ENCODE measurements at places on chromosomes 2 and 18.

DNA sequence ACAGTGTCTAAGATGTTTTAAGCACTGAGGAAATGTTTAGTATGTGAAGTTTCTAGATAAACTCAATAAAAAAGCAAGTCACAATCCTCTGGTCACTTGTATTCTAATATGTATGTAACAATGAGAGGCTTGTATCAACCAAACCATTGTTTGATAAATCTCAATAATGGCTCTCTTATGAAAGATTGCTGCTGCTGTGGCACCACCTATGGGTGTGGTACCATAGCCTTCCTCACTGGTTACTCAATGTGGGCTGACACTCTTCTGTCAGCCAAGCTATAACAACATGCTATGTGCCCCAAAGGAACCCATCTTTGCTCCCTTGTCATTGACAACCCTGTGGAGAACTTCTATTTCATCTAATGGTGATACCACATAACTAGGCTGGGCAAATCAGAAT, 12.6 kb upstream of the RAB1A start:
- H3K4me3 ChIP-seq: no peak overlapping the region
- H3K27me3 ChIP-seq: peaks cover 17% of the 10 kb centered on the region
- H3K27ac ChIP-seq: no peak overlapping the region
- H3K36me3 ChIP-seq: no peaks in the 10 kb centered on the region
- peaks cover 2% of the 10 kb centered on the region for H3K4me1 ChIP-seq

- no peak for DNase-seq
- H3K4me1 ChIP-seq: no peaks in the 10 kb centered on the region
- no peaks in the 10 kb centered on the region for H3K27me3 ChIP-seq
Measured at GRCh38 chr2:5215989-5216607, 476.1 kb upstream of the SOX11 start.

- H3K27me3 ChIP-seq: no peaks in the 10 kb centered on the region
- peaks cover 4% of the 10 kb centered on the region for H3K4me1 ChIP-seq
- no peak overlapping the region for H3K27ac ChIP-seq
- peak overlapping the region; percentile 13 for H3K4me3 ChIP-seq
Measured at GRCh38 chr18:9404565-9405060, 70.0 kb downstream of the TWSG1 start.

GRCh38 chr2:54815148-54815539, 91.7 kb downstream of the EML6 start:
- no peaks in the 10 kb centered on the region for H3K4me1 ChIP-seq
- H3K27me3 ChIP-seq: peaks cover 9% of the 10 kb centered on the region
- H3K4me3 ChIP-seq: no peak overlapping the region
- H3K27ac ChIP-seq: no peak overlapping the region
- no peak for DNase-seq

DNA sequence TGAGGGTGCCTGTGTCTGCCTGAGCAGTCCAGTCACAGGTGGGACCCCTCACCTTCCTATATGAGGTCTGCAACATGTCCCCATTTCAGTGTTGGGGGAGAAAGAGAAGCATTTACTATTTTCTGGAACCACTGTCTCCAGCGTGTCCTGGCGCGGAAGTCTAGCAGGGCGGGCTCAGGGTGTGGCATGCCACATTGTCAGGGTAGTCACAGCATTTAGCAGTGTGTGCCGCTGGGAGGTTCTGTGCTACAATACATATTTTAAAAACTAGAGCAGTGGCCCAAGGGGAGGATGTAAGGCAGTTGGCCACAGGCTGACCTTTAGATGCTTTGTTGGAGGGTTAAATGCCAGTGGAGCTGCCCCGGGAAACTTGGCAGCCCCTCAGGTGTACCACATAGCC, 12.5 kb downstream of the UBE2F start:
- no peak overlapping the region for H3K4me3 ChIP-seq
- H3K36me3 ChIP-seq: peaks cover 39% of the 10 kb centered on the region
- peaks cover 33% of the 10 kb centered on the region for H3K4me1 ChIP-seq
- H3K27me3 ChIP-seq: no peaks in the 10 kb centered on the region
- DNase-seq: no peak

- peaks cover 3% of the 10 kb centered on the region for H3K27me3 ChIP-seq
- H3K4me3 ChIP-seq: no peak overlapping the region
- no peak for DNase-seq
- no peaks in the 10 kb centered on the region for H3K4me1 ChIP-seq
Measured at GRCh38 chr2:224102991-224103390, 63.9 kb upstream of the SERPINE2 start.

GRCh38 chr2:127176371-127177311, 43.5 kb downstream of the CYP27C1 start:
- H3K36me3 ChIP-seq: peaks cover 3% of the 10 kb centered on the region
- peaks cover 4% of the 10 kb centered on the region for H3K27me3 ChIP-seq
- H3K4me3 ChIP-seq: no peak overlapping the region
- no peak overlapping the region for H3K27ac ChIP-seq
- no peak for DNase-seq
- no peaks in the 10 kb centered on the region for H3K4me1 ChIP-seq

DNA sequence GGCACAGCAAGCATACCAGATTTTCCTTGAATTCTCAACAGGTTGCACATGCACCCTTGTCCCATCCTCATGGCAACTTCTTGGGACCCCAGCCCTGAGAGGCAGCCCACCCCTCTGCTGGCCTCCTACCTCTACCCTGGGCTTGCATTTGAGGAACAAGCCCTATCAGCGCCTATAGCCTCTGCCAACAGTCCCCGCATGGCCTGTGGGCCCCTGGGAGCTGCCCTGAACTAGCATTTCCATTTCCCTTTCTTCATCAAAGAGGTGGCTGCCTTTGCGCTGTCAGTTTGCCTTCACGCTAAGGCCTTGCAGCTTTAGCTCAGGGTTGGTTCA, 5.4 kb upstream of the ZAP70 start:
- no peak overlapping the region for H3K27ac ChIP-seq
- peaks cover 32% of the 10 kb centered on the region for H3K4me1 ChIP-seq
- no peak overlapping the region for H3K4me3 ChIP-seq
- DNase-seq: no peak

- no peak for DNase-seq
- no peaks in the 10 kb centered on the region for H3K36me3 ChIP-seq
- no peaks in the 10 kb centered on the region for H3K4me1 ChIP-seq
- H3K27me3 ChIP-seq: no peaks in the 10 kb centered on the region
Measured at GRCh38 chr18:27656167-27656778, 471.2 kb upstream of the CHST9 start.

DNA sequence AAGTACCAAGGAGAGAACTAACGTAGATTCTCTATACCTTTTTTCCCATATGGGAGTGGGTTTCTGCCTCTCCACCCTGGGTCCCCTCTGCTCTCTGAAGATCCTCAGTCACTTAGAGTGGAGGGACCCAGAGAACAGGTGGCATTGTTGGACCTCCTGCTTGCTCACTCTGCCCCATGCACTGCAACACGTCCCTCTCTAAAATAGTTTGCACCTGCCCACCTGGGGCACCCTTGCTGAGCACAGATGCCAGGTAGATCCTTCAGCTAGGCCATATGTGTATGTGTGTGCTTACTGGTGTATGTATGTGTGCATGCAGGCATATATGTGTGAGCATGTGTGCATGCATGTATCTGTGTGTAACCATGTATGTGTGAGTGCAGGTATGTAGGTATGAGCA, 2.2 kb downstream of the IL36RN start:
- no peak overlapping the region for H3K4me3 ChIP-seq
- H3K27ac ChIP-seq: no peak overlapping the region
- H3K4me1 ChIP-seq: no peaks in the 10 kb centered on the region
- peaks cover 16% of the 10 kb centered on the region for H3K27me3 ChIP-seq

- no peak overlapping the region for H3K27ac ChIP-seq
- H3K4me1 ChIP-seq: peaks cover 4% of the 10 kb centered on the region
- no peak overlapping the region for H3K4me3 ChIP-seq
- no peak for DNase-seq
- no peaks in the 10 kb centered on the region for H3K36me3 ChIP-seq
- no peaks in the 10 kb centered on the region for H3K27me3 ChIP-seq
Measured at GRCh38 chr2:101596333-101596732, 101.2 kb upstream of the MAP4K4 start.

DNA sequence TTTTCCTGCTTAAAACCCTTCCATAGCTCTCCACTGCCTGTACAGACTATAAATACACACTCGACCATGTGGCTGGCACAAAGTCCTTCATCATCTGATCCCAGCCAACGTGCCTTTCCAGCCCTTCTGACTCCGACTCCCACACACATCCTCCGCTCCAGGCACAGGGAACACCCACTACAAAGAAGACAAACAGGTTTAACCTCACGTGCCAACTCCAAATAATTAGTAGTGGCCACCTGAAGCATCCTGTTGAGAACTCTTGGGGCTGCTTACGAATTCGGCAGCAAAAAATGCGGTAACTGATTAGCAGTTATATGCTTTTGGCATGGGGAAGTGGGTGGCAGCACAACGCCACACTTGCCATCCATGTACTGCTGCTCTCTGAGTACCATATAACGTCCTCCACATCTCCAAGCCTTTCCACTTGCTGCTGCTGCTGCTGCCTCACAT, 12.1 kb downstream of the SPIRE1 start:
- no peak overlapping the region for H3K27ac ChIP-seq
- no peak overlapping the region for H3K4me3 ChIP-seq
- H3K4me1 ChIP-seq: peaks cover 5% of the 10 kb centered on the region

DNA sequence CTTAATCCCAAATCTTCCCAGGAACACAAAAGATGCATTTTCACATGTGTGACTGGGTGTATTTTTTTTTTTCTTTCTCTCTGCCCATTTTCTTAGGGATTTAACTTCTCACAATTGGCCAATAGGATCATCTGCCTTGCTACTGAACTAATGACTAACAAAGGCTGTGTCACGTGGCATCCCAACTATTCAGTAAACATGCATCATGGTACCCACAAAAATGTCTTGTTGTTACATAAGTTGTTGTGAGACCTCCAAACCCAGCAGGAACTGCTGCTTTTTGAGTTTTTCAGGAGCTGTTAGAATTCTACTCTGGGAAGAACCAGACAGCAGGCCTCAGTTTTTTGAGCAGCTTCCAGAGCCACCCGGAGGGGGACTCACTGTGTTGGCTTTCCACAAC, 31.9 kb downstream of the GAD1 start:
- H3K4me1 ChIP-seq: peaks cover 6% of the 10 kb centered on the region
- no peaks in the 10 kb centered on the region for H3K36me3 ChIP-seq
- H3K27ac ChIP-seq: no peak overlapping the region
- H3K4me3 ChIP-seq: no peak overlapping the region
- DNase-seq: no peak

GRCh38 chr2:85593023-85593422, 2.5 kb upstream of the RNF181 start:
- H3K27me3 ChIP-seq: no peaks in the 10 kb centered on the region
- H3K4me1 ChIP-seq: peaks cover 42% of the 10 kb centered on the region
- peak overlapping the region; percentile 14 for H3K4me3 ChIP-seq
- peaks cover 27% of the 10 kb centered on the region for H3K36me3 ChIP-seq
- H3K27ac ChIP-seq: no peak overlapping the region
- no peak for DNase-seq

DNA sequence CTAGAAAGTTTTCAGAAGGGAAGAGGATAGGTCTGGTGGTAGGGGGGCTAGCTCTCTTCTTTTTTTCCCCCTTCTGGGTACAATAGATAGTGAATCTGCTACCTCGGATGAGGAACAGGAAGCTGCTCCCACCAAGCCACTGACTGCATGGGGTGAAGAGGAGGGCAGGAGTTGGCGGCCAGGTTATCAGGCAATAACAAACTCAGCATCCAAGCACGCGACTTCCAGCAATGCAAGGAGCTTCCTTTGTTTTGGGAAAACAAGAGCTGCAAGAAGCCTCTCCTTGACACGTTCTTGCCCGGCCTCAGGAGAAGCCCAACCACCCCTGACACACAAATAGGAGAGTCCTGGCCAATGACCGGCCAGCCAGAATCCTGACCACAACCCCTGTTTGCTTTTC, 32.2 kb downstream of the NHEJ1 start:
- DNase-seq: no peak
- no peak overlapping the region for H3K27ac ChIP-seq
- no peak overlapping the region for H3K4me3 ChIP-seq
- H3K4me1 ChIP-seq: peaks cover 8% of the 10 kb centered on the region

DNA sequence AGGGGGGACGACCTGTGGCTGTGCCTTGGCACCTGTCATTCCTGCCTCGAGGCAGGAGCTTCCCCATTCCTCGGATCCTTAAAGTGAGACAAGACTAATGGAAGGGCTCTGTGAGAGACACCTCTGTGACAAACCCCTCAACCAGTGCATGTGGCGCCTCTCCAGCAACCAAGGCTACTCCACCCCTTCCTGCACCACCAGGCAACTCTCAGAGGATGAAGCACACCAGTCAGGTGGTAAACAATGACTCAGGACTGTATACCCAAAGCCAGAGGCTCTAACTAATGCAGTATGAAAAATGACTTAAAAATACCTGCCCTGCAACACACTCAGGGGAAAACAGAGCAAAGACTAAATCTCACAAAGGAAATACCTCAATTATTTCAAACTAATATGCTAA, 136.9 kb downstream of the UXS1 start:
- peak overlapping the region; percentile 33 for H3K4me3 ChIP-seq
- H3K27ac ChIP-seq: peak overlapping the region; percentile 96
- H3K4me1 ChIP-seq: peaks cover 76% of the 10 kb centered on the region
- no peaks in the 10 kb centered on the region for H3K27me3 ChIP-seq

- H3K27me3 ChIP-seq: peaks cover 19% of the 10 kb centered on the region
- H3K36me3 ChIP-seq: no peaks in the 10 kb centered on the region
- H3K4me3 ChIP-seq: no peak overlapping the region
- DNase-seq: no peak
- no peak overlapping the region for H3K27ac ChIP-seq
- no peaks in the 10 kb centered on the region for H3K4me1 ChIP-seq
Measured at GRCh38 chr2:165698444-165698884, 95.6 kb downstream of the GALNT3 start.

GRCh38 chr2:191315365-191315752, 70.2 kb downstream of the MYO1B start:
- no peak for DNase-seq
- H3K4me3 ChIP-seq: no peak overlapping the region
- no peaks in the 10 kb centered on the region for H3K27me3 ChIP-seq

DNA sequence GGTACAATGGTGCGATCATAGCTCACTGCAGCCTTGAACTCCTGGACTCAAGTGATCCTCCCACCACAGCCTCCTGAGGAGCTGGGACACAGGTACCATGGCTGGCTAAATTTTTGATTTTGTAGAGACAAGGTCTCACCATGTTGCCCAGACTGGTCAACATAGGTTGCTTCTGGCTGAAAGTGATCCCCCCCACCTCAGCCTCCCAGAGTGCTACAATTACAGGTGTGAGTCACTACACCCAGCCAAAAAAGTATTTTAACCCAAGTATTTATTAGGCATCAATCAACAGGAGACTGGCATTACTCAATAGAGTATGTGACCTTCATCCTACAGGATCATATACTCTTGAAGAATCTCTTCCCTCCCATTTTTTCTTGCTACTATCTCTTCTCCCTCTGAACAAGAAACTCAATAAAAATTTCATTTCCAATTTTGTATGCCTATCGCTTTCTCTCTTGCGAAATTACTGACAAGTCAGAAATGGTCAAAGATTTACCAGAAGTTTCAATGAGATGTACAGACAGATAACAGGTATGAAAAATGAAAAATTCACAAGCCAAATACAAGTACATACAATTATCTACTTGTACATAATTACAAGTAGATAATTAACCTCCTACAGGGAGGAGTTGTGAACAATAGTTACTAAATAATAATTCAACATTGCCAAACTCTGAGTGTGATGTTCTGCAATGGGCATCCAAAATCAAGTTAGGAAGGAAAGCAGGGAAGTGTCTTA, 34.9 kb upstream of the CCNT2 start:
- DNase-seq: no peak
- no peaks in the 10 kb centered on the region for H3K4me1 ChIP-seq
- H3K27me3 ChIP-seq: no peaks in the 10 kb centered on the region
- H3K27ac ChIP-seq: no peak overlapping the region
- H3K4me3 ChIP-seq: no peak overlapping the region
- H3K36me3 ChIP-seq: no peaks in the 10 kb centered on the region

GRCh38 chr2:129050101-129050500, 731.4 kb upstream of the HS6ST1 start:
- no peaks in the 10 kb centered on the region for H3K27me3 ChIP-seq
- no peak overlapping the region for H3K27ac ChIP-seq
- no peaks in the 10 kb centered on the region for H3K36me3 ChIP-seq
- H3K4me3 ChIP-seq: no peak overlapping the region
- DNase-seq: no peak
